ENCODE measurements at places on chromosomes 1 and 21.

DNA sequence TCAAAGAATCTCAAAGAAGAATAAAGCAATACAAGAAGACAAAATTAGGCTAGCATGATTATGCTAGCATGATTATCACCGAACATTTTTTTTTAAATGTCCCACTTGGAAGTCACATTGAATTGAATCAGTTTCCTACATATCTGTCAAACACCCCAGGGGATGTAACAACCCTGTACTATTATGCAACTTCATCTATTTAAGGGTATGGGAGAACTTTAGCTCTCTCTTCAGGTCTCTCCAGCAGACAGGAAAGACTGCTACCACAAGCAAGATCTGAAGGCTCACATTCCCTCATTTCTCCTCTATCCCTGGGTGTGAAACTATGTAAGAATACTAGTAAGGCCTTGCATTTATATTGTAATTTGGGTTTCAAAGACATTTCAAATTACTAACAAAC is 52.8 kb downstream of the EDEM3 start:
- no peak for DNase-seq

- DNase-seq, result no peak
Observed at GRCh38 chr1:40858856-40859416, 3.2 kb downstream of the CITED4 start.

GRCh38 chr1:179447489-179447888 is 81.7 kb downstream of the AXDND1 start:
- DNase-seq, result no peak

DNA sequence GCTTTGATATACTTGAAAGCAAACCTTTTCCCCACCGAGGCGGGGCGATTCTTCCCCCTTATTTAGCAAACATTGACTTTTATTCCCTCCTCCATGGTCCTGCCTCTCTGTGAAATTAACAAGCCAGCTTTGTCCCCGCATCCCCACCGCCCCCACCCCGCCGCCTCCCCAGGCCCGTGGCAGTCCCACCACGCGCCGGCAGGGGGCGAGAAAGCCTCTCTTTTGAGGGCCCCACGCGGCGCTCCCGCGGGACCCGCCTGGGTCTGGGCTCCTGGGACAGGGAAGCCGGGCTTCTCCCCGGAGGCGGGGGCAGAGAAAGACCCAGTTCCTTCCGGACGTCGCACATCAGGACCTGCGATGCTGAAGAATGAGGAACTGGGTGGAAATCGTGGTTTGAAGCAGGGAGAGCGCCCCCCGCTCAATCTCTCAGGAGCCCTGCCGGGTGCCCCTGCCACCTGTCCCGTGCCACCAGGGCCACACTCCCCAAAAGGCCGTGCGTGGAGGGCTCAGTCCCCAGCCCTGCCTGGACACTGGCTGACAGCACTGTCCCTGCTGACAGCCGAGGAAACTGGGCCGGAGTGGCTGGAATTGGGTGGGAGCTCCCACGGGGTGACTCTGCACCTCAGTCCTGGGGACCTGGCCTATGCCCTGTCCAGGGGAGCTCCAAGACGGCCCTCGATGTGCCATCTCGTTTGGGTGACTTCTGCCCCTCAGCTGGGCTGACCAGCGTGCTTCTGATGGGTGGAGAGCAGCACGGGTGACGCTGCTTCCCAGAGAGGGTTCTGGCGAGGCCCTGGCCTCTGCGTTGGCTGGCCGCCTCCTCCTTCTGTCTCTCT is 8.6 kb upstream of the ACTRT2 start:
- no peak for DNase-seq

DNA sequence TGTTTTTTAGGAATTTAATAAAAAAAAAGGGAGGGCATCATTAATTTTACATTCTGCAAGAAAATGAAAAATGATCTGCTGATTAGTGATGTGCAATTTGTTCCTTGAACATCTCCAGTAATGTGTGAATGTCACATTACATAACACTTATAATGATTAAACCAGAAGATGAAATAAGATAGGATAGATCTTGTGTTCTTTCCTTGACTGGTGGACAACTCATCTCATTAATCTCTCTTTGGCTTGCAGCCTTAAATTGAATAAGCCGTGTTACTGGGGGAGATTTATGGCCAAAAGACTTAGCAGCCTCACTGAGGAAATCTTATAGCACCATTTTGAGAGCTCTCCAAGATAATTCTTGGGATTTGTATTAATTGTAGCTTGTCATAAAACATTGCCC is 217.2 kb downstream of the ST6GALNAC3 start:
- no peak for DNase-seq

DNA sequence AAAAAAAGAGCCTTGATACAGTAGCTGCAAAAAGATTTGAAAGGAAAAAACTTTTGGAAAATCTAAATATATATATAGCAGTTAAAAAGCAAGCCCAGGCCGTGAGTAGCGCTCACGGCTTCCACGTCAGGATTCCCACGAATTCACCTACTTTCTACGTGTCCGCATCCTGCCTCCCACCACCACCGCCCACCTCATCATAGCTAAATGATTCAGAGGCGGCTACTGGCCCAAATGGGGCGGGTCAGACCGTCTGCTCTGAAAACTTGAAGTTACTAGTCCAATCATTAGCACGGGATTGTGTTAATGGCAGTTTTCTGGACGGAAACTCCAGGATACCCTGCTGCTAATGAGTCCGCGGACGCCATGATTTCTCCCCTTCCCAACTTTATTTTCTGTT is 1.3 kb upstream of the CCSAP start:
- no peak for DNase-seq

GRCh38 chr1:44790968-44791801 is 3.2 kb upstream of the BEST4 start:
- DNase-seq, result no peak

DNA sequence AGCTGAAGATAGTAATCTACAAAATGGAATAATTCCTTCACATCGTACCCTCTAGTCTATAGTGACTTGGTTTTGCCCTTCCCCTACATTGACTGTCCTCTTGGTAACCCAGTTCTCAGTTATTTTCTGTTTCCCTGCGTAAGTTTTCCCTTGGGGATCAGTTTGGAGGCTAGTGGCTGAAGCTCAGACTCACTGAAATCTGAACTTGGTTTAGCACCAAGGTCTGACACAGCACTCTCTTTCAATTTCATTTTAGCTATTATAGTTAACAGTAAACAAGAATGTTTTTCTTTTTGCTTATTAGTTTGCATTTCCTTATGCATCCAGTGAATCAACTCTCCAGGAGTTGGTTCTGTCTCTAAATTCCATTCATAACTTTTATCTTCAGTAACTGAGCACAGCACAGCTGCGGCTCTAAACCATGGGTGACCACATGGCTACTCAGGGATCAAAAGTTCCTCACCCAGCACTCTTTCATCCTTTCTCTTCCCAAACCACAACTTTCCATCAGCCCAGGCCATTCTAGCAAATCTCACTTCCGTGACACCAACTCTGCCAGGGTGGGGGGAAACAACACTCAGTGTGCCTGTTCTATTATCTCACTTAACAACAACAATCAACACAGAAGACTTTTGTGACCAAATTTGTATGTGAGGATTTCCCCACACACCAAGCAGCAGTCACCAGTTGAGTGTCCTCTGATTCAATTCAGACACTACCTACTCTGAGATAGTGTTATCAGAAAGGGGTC is 17.6 kb upstream of the IFI6 start:
- no peak for DNase-seq

DNA sequence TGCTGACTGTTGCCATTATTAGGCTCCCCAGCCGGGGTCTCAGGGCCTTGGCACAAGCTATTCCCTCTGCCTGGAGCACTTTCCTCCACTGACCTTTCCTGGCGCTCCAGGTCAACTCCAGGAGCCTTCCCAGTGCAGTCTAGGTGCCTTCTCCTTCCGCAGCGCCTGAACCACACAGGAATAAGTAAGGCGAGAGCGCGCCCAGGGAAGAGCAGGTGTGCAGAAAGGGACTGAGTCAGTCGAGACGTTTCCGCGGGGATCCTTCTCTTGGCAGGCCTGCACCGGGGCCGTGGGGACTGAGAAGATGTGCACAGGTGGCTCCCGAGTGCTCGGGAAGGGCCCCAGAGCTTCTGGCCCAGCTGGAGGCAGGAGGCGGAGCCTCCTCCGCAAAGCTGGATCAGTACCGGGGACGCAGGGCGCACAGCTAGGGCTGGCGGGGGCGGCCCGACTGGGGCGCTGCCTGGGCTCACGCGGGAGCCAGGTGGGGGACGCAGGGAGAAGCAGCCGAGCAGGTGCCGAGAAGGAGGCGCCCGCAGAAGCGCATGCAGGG is 765 bp upstream of the BMP8A start:
- DNase-seq, result no peak

DNA sequence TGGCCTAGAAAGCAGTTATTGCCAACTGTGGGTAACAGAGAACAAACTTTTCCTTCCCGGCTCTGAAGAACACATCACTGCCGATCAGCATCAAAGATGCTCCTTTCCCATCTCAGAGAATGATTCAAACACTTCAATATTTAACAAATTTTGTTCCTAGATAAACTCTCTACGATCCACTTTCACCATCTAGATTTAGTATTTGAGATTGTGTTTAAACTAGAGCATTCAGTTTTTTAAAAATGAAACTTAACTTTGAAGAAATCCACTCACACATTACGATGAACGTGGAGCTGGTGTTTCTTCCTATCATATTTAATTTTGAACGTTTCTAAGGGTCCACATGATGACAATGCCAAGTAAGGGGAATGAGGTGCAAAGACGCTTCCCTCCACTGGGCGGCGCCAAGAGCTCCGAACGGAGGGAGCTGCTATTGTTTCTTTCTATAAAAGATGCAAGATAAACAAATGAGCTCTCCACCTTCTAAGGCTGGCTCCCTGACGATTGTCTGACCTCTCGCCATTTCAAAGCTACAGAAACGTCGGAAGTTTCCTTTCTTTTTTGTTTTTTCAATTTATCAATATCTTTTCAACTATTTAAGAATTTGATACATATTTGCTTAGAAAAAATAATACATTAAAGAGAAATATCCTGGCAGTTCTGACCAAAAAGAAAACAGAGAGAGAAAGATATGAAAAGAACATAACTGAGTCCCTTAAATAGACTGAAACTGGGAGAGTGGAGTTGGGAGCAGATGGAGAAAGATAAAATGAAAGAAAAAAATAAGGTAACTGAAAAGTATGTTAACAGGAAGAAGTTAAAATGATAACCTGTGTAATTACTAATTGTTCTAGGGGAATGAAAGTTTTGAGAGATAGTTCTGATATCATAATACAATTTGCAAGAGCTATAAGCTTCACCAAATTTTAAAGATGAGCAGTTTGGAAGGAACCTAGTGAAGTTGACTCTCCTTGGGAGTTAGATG is 4.4 kb upstream of the BARHL2 start:
- peak; percentile 71 for DNase-seq

GRCh38 chr1:11794446-11795237 is 11.1 kb downstream of the MTHFR start:
- no peak for DNase-seq

- DNase-seq, result no peak
Observed at GRCh38 chr1:110341146-110341871, 2.1 kb downstream of the RBM15 start.

DNA sequence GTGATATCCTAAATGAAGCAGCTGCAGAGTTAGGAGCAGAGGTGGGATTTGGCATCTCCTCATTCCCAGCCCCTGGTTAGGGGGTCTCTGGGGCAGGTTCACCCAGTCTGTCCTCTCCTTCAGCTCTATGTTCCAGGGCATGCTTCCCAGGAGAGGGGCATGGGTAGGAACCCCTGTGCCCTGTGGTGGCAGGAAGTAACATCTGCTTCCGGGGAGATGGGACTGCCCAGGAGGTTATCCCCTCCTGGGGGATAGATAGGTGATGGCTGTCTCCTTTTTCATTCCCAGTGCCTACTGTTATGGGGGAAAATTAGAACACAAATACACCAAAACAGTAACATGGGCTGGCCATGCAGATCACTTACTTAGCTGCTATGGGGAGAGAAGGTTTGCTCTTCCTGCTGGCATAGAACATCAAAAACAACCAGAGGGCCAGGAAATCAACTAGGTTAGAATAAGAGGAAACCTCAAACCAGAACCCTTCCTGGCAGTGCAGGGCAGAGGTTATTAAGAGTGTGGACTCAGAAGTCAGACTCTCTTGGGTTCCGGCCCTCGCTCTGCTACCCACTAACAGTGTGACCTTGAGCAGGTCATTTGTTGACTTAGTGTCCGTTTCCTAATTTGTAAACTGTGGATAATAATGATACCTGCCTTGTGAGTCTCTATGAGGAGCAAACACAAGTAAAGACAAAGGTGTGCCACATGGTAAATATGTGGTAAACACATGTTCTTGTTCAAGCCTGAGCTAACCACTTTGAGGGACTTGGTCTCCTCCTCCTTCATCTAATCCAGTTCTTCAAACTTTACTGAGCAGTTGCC is 157.8 kb upstream of the JUN start:
- no peak for DNase-seq

- no peak for DNase-seq
Observed at GRCh38 chr1:38651669-38652068, 207.9 kb downstream of the RRAGC start.

- peak; percentile 80 for DNase-seq
Observed at GRCh38 chr21:41164981-41165655, 2.8 kb upstream of the BACE2 start.

GRCh38 chr21:41830764-41831452 is 48.2 kb downstream of the PRDM15 start:
- DNase-seq, result no peak

DNA sequence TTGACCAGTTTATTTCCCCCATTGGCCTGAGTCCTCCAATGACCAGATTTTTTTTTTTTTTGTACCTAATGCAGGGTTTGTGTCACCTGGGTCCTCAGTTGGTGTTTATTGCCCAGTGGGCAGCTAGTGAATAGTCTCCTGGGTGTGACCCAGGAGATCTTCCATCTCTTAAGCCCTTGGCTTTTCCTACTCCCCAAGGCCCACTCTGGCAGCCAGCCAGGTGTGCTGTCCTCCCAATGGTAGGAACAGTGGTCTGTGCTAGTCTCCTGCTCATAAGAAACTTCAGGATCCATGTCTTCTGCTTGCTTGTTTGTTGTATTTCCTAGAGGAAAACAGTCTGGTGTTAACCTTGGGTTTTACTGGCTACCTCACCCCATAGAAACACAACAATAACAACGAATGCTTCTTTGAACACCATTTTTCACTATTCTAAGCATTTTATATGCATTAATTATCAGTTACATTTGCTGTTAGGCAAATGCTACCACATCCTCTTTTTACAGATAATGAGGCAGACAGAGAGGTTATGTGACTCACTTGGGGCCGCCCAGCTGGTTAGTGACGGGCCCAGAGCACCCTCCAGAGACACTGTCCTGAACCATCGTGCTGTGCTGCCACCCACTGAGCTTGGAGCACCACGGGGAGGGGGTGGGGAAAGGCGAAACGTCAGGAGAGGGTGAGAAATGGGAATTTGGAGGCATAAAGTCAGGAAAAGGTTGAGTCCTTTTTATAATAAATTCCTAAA is 107.5 kb downstream of the HIVEP3 start:
- DNase-seq, result no peak
